ENCODE measurements at places on chromosomes 3 and 15.

DNA sequence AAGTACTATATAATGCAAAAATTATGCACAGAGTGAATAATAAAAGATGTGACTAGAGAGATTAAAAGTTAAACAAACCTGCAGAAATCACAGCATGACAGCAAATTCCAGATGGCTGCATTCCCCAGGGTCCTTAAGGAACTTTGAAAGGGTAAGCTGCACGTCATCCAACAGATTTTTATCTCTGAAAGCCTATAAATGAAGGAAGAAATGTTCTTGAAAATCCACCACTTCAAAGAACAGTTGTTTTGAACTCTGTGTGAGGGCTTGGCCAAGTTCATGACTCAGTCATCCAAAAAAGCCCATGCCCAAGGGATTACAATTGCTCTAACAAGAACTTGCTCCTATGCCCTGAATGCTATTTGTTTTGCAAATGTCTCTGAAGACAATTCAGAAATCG, 603.6 kb downstream of the PLOD2 start:
- DNase-seq: no peak

GRCh38 chr15:22968366-22968765, 11.8 kb downstream of the CYFIP1 start:
- no peak for DNase-seq

- DNase-seq: no peak
These were observed 3.9 kb upstream of the CHSY1 start for GRCh38 chr15:101255615-101256241.

DNA sequence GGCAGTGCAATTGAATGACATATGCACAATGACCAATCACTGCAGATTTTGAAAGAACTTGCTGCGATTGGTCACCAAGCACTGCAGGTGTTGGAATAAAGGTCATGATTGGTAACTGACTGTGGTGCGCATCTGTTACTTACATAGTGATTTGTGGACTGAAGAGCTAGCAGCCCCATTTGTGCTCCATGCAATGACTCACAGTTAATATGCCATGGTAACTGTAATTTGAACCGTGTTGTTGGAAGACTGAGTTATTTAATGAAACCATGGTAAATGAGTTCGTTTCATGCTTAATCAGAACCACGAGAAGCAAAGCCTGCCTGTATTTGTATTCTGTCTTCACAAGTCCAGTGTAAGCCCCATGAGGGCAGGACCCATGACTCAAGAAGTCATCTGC, 220.5 kb downstream of the TJP1 start:
- DNase-seq: no peak

DNA sequence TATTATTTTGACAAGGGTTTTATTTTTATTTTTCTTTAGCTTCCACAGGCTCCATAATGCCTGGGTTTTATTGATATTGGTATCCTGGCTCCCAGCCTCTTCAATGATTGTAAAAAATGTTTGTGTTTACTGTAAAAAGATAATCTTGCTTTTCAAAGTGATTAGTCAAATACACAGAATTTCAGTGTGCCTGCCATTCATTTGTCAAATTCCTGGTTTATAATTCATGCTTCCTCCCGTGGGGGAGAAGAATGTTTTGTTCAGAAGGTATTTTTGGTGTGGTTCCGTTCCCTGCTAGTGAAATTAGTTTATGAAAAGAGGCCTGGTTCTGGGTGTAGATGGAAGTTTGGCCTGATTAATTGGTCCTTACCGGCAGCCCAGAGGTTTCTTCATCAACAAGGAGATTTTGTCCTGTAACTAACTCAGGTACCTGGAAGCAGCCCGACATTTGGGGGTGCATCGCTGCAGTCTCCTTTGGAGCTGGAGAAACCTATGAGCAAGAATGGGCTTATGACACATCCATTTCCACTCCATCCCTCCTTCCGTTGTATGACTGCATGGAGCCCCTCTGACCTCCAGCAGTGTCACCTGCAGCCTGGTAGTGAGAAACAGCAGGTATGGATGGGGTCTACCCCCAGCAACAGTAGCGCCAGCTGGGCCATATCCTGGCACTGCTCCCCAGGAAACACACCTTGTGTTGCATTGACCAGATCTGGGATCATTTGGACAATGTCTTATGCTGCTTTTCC, 101.5 kb downstream of the PGPEP1L start:
- no peak for DNase-seq

DNA sequence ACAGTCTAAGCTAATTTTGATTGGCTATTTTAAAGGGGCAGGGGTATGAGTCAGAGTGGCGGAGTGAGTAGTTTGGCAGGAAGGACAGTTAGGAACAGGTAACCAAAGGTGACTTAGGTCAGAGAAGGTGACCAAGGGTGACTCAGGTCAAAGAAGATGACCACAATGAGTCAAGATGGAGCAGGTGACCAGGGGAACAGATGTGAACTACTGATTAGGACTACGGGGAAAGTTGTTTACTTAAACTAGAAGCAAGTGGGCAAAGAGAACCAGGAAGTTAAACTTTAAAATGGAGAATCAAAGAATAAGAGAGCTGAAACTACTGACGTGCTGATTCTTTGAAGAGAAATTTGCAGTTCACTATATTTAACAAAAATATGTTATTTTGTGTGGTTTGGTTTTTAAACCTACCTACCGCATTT, 14.1 kb upstream of the CA12 start:
- DNase-seq: no peak

- peak; percentile 3 for DNase-seq
These were observed 435 bp downstream of the SLC35G2 start for GRCh38 chr3:136819392-136819730.

- no peak for DNase-seq
These were observed 14.9 kb downstream of the MAGI1 start for GRCh38 chr3:66023738-66024385.

- no peak for DNase-seq
These were observed at the start of gene RLBP1 for GRCh38 chr15:89221543-89221942. TSS of gene RLBP1 (minus strand) at chr15:89221579. CDS start at chr15:89218975, 2,604 bp downstream.

DNA sequence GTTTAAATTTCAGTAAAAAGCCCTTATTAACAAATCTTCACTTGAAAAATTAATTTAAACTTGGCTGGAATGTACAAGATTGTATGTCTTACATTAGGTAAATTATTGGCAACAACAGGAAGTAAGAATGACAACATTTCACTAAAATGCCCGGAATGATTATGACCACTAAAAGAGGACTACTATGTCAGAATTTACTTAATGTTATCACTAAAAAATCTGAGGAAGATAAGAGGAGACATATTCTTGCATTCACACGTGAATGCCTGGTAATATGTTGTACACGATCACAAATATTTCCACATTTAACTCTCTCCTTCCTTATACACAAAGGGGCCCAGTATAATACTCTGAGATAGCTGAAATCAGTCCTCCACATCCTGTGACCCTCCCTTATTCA, 29.7 kb downstream of the VGLL3 start:
- no peak for DNase-seq

- DNase-seq: no peak
These were observed 221.6 kb downstream of the PLOD2 start for GRCh38 chr3:145939431-145939830.

GRCh38 chr3:108818404-108818803, 4.2 kb upstream of the TRAT1 start:
- peak; percentile 84 for DNase-seq

- DNase-seq: no peak
These were observed 20.7 kb downstream of the TBC1D2B start for GRCh38 chr15:78056714-78057269.

GRCh38 chr3:36434687-36435426, 54.6 kb downstream of the STAC start:
- no peak for DNase-seq

GRCh38 chr3:37898424-37898823, 36.7 kb downstream of the CTDSPL start:
- no peak for DNase-seq

DNA sequence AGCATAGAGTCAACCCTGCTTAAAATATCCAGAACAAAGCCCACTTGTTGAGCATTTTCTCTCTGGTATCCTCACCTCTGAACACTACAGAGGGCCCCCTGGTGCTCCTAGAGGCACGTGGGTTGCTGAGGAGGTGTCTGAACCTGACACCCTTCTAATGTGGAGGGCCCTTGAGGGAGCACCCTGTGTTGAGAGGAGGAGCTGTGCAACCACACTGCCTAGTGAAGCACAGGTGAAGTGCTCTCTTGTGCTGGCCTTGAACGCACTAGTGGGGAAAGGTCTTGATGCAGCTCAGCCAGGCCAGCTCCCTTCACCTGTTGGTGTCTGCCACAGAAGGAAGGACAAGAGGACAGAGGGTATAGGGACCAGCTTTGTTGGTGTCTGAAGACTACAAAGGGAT, 51.9 kb downstream of the CCK start:
- DNase-seq: no peak

DNA sequence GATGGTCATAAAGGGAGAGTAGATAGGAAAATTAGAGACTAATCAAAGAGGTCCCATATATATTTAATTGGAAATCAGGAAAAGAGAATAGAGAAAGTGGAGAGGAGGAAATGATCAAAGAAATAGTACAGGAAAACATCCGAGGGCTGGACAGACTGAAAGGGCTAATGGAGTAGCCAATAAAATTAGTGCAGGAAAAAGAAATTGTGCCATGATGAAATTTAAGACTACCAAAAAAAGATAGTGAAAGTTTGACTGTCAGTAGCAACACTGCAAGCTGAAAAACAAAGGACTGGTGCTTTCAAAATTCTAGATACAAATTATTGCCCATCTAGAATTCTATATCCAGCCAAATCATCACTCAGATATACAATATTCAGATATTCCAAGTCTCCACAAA, 36.3 kb downstream of the SLC27A2 start:
- DNase-seq: no peak

DNA sequence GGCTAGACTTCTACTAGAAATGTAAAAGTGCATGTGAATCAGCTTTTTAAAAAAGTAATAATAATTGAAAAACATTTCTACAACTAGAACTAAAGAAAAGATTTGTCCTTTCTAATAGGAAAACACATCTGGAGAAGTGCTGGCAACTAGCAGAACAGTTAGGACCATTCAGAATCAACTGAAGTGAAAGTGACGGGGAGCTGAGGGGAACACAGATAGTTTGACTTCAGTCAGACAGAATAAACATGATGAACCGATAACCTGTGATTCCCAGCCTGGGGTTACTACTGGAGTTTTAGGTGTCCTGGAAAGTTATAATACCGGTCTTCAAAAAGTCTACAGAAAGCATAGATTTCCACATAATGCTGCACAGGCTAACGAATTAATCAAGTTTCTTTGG, 28.1 kb downstream of the OPA1 start:
- DNase-seq: no peak

GRCh38 chr3:11835028-11835639, 11.6 kb downstream of the TAMM41 start:
- no peak for DNase-seq

DNA sequence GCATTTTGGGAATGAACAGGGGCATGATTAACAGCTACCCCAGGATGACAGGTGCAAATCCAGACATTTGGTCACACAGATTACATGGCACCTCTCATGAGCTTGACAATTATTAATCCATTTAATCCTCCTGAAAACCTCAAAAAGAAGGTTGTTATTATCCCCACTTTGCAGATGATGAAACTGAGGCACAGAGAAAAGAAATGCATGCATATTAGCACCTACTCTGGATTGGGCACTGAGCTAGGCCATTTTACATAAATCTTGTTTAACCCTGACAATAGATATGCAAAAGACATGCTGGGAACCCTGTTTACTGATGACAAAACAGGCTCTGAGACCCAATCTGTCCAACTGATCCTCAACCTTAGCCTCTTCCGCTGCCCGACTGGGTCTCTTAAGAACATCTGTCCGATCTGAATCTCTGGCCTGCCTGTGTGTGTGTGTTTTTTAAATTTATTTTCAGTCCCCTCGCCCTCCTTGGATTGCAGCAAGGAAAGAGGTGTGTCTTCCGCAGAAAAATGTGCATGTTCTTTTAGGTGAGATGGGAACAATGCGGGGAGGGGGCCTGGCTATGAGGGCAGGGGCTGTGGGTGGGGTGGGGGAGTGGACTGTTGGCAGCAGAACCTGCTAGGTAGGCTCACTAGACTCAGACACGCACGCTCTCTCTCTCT, 162.5 kb downstream of the WNT7A start:
- DNase-seq: no peak

DNA sequence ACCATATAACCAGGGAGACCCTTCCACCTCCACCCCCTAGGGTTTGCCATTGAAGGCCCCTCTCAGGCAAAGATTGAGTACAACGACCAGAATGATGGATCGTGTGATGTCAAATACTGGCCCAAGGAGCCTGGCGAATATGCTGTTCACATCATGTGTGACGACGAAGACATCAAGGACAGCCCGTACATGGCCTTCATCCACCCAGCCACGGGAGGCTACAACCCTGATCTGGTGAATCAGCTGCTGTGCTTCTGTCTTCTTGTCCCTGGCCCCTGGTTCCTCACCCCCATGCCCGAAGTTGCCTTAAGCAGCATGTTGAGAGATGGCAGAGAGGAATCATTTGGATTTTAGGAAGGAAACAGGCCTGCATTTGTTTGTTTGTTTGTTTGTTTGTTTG, 98.4 kb downstream of the FLNB start:
- DNase-seq: no peak

GRCh38 chr3:28907616-28908015, 373.3 kb upstream of the RBMS3 start:
- DNase-seq: no peak

DNA sequence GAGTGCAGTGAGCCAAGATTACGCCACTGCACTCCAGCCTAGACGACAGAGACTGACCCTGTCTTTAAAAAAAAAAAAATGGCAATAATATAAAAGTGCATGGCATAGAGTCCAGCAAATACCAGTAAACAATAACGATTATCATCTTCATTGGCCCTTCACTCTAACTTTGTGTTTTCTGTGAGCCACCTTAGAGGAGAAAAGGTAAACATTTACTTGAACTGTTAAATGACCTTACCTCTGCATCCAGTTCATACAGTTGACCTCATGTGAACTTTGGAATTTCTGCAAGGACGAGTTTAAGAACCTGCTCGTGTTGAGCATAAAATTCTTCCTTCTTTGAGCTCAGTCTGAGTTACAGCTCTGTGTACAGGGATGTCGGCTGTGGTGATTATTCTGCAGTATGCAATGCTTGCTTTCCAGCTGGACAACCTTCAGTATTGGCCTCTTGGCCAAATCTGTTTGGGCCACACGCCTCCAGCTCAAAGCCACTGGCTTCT, 56.6 kb downstream of the RLBP1 start:
- no peak for DNase-seq

DNA sequence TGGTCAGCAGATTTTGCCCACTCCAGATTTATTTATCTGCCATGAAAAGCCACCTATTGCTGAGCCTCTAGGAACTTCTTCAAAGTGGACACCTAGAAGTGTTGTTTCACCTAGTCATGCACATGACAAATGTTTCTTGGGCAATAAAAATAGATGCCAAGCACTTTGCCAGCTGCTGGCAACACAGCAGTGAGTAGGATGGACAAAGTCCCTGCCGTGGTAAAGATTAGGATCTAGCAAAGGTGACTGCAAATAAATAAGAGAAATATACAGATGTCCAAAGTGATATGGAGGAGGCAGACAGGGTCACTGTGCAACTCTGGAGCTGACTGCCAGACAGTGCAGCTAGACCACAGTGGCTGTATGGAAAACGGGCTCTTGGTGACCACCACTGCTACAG, 137.9 kb downstream of the SUCLG2 start:
- DNase-seq: no peak

Data from CD4-positive, alpha-beta T cell (primary cell).